CD8-positive, alpha-beta T cell (primary cell): ENCODE measurements at places on chromosomes 11 and 22.
A peak's percentile ranks its signal among the peaks of the same experiment; 100 is the strongest.

DNA sequence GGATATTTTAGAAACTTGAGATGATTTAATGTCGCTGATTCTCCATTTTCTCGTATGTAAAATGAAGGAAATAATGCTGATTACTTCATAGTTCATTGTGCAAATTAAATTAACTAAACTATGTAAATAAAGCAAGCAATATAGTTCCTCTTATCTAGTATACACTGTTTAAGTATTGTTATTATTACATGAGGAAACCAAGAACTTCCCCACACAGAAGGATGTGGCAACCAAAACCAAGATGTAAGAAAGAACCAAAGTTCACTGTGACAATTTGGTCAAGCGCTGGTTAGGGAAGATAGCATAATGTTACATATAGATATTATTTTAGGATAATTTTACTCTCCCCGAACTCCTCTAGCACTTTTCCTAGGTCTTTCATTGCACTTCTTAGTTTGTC is 103.2 kb downstream of the XKR3 start:
- peak; percentile 3 for DNase-seq

GRCh38 chr11:79392161-79392560 is 48.7 kb downstream of the TENM4 start:
- DNase-seq = no peak

GRCh38 chr11:79287952-79288351 is 152.9 kb downstream of the TENM4 start:
- no peak for DNase-seq

DNA sequence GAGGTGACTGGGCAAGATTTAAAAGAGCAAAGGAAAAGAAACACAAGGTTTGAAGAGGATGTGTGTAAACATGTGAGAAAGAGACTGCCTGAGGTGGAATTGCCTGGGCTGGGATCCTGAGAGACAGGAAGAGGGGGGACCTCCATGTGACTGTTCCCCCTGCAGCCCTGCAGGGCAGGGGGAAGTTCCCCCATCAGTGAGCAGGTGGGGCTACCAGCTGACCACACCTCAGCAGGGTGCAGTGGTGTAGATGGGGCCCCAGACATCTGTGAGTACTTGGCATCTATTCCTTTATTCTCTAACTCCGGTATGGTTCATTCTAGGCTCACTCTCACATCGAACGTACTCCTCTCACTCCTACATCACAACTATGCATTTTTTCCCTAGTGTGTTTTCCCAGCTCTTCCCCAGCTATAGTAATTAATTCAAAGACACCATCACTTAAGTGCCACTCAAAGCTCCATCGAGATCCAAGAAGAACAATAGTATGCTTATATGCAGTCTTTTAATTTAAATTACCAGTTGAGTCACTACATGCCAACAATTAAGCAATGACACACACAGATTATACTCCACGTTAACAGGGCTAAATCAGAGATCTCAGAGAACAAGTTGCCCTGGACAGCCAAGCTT is 42.7 kb downstream of the LGR4 start:
- DNase-seq = no peak

DNA sequence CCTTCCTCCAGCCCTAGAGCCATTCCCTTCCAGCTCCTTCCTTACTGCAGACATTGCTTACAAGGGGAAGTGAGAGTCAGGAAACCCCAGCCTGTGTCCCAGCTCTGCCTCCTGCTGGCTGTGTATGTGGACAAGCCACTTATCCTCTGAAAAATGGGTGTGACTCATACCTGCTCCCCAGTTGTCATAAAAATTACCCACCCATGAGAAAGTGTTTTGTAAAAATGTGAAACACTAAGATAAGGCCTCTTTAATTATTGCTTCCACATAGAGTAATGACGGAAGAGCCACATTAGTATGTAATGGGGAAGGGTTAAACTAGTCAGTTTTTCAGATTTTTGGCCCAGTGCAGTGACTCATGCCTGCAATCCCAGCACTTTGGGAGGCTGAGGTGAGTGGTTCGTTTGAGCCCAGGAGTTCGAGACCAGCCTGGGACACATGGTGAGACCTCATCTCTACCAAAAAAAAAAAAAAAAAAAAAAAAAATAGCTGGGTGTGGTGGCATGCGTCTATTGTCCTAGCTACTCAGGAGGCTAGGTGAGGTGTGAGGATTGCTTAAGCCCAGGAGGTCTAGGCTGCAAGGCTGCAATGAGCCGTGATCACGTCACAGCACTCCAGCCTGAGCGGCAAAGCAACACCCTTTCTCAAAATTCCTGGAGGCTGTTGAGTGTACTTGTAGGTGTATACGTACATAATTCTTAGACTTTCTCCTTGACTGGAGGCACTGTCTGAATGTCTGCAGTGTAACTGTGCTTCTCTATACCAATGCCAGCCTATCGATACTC is 84.9 kb downstream of the CTTN start:
- no peak for DNase-seq

DNA sequence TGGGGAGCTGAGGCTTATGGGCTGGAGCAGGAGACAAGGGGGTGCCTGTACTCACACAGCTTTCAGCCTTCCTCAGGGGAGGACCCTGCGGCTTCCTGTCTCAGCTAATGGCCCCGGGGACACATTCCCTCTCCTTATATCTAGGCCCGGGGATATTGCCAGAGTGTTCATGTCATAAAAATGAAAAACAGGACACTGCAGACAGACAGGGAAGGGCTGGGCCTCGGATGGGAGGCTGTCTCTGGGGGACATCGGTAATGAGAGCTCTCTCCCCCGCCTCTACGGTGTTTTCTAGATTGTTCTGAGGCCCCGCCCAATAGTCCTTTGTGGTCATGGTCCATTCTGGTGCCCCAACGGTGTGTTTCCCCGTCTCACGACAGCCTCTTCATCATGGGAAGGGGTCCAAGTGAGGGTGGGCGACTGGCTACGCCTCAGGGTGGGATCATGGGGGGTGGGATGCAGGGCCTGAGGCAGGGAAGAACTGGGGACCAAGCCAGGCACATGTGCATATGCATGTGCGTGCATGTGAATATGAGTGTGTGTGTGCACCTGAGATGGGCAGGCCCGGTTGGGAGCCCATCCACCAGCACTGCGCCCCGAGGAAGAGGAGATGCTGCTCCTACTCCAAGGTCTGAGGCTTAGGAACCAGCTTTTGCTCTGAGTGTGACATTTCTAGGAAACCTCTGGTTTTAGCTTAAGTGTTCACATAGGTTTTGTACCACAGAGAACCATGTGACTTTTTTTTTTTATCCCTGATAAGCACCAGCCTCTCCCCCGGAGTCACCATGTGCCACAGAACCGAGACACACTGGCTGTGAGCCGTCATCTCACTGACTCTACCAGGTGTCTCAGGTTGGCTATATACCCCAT is 5.3 kb downstream of the ARVCF start:
- DNase-seq = no peak

DNA sequence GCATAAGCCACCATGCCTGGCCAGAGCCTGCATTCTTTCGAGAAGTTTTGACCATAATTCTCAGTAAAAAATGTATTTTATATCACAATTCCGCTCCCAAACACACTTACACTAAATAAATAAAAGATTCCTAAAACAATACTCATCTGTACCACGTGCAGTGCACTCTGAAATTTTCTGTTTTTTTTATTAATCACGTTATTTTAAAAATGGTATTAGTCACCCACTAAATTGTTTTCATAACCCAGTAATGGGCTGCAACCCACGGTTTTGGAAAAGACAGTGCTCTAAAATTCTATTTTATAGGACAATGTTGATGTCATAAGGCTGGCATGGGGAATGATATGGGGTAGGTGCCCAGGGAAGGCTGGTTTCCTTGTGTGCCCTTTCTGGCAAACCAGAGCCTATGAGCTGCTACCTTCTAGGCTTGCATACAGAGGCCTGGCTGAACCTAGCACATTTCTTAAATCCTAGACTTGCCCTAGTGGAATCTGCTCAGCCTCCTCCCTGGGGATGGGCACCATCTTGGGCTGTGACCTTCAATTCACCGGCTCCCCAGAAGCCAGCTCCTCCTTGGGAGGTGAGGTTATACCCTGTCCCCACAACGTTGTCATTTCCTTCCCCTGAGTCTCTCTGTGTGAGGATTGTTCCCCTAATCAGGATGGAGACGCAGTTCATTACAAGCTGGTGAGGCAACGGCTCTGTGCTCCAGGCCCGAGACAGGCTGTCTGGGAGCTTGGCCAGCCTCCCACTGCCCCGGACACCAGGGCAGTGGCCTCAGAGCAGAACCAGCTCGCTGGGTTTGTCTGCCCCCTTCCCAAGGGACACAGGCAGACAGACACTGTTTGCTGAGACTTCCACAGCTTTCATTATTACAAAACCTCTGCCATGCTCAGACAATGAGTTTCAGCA is 116.5 kb upstream of the NAV2 start:
- no peak for DNase-seq

GRCh38 chr11:88529426-88529825 is 191.9 kb upstream of the CTSC start:
- DNase-seq = no peak

- DNase-seq = no peak
These were observed 145.7 kb downstream of the ARHGAP42 start for GRCh38 chr11:100832829-100833228.

GRCh38 chr11:46452918-46453517 is 61.4 kb upstream of the CHRM4 start:
- DNase-seq = no peak

- no peak for DNase-seq
These were observed 605.0 kb upstream of the RAG2 start for GRCh38 chr11:37203006-37203405.

GRCh38 chr11:94557992-94558391 is 9.2 kb upstream of the PIWIL4 start:
- DNase-seq = no peak

- no peak for DNase-seq
These were observed 26.6 kb downstream of the ELFN2 start for GRCh38 chr22:37400719-37401118.

- DNase-seq = no peak
These were observed 448.3 kb downstream of the INSC start for GRCh38 chr11:15563054-15563453.

GRCh38 chr11:69435161-69435986 is 46.1 kb upstream of the LINC01488 start:
- DNase-seq = no peak

DNA sequence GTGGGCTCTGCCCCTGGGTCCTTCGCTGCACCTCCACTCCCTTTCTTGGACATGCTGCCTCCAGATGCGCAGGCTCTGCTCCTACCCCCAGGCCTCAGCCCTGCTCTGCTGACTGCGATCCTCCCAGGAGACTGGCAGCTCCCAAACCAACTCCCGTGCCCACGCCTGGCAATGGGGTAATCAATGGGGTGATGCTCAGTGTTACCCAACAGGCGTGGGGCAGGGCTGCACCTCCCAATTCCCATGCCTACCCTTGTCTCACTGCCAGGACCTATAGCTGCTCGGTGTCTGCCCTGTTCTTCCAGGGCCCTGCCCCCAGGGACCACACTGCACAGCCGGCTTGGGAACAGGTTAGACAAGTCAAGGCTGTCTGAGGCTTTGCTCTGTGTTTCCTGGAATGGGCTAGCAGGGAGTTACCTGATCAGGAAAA is at the start of gene ALDH3B2:
ALDH3B2 (minus strand) TSS at position 182 of the 430 bp plus-strand sequence. CDS start 7,688 bp downstream, outside the sequence.
- no peak for DNase-seq

GRCh38 chr11:132068556-132068955 is 698.1 kb downstream of the NTM start:
- no peak for DNase-seq

DNA sequence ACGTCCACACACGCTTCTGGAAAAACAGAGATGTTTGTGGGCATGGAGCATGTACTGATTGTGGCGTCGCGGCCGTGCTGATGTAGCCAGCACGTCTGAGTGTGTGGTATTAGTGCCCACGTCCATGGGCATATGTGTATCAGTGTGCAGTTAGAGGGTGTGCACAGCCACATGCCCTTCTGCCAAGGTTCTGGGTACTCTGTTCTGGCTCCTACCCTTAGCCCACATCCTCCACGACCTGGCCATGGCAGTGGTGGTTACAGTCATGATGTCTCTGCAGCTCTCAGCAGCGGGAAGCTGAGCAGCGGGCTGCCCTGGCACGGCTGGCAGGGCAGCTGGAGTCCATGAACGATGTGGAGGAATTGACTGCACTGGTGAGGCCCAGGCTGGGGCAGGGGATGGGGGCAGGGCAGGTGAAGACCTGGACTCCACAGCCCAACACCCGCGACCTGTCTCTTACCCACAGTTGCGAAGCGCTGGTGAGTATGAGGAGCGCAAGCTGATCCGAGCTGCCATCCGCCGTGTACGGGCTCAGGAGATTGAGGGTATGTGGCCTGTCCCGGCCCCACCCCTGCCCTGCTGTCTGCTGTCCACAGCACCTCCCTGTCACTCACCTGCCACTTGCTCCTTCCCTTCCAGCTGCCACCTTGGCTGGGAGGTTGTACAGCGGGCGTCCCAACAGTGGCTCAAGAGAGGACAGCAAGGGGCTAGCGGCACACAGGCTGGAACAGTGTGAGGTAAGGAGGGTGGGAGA is 7.3 kb downstream of the SMTN start:
- DNase-seq = no peak

DNA sequence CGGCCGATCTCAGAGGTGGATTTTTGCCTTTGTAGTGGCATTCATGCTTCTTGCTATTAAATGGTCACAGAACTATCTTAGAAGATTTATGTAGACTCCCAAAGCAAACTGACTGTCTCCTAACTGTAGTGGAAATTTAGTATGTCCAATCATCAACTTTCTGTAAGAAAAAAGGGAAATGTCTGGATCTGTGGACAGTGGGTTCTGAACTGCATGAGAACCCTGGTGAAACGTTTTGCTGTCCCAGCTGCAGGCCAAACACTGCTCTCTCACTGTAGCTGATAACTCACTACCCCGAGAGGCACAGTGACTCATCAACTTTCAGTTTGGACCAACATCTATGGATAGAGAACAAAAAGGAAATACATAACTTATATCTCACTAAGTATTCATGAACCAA is 387.1 kb downstream of the SOX6 start:
- no peak for DNase-seq

GRCh38 chr11:122287401-122287800 is 171.4 kb upstream of the BLID start:
- no peak for DNase-seq

DNA sequence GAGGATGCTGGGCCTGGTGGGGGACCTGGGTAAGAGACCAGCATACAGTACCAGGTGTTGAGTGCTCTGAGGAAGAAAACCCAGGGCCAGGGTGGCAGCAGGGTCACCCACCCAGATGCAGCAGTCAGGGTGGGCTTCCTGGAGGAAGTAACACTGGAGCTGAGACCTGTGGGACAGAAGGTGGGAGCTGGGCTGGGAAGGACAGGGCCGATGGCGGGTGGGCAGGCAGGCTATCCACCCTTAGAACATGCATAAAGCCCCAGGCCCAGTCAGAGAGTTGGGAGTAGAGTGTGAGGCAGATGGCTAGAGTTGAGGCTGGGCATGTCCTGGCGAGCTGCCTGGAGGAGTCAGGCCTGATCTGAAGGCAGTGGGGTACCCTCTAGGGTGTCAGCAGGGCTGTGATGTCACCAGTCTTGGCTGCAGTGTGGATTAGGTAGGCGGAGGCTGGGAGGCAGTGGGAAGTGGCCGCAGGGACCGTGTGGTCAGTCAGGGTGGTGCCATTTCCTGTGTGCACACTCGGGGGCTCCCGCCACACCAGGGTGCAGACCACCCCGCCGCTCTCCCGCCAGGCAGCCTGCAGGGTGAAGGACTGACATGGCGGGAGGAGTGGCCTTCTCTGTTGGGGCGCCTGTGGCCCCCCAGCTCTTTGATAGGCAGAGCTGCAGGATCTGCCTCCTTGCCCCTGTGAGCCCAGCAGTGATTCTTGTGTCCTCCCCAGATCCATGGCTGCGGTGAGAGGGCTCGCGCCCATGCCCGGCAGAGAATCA is 35.3 kb downstream of the IGHMBP2 start:
- DNase-seq = no peak
